Activated gamma-delta T cell (primary cell): ENCODE measurements at places on chromosomes 4 and X.

- DNase-seq = no peak
Measured at GRCh38 chrX:17802756-17803155, 58.3 kb downstream of the RAI2 start.

DNA sequence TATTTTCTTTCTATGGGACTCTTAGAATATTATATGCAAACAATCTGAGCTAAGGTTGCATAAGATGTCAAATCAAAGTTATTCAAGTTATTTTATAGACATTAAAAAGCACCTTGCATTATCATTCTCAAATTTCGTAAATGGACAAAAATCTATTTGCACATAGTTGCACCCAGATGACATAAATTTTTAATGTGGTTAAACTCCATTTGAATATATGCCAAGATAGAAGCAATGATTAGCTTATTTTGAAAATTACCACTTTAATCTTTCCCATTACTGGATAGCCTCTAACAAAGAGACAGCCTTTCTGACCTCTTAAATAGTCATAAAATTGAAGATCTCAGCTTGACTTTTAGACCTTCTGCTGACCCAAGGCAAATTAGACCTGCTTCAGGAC lies 386.8 kb downstream of the RAPGEF2 start:
- DNase-seq = no peak

DNA sequence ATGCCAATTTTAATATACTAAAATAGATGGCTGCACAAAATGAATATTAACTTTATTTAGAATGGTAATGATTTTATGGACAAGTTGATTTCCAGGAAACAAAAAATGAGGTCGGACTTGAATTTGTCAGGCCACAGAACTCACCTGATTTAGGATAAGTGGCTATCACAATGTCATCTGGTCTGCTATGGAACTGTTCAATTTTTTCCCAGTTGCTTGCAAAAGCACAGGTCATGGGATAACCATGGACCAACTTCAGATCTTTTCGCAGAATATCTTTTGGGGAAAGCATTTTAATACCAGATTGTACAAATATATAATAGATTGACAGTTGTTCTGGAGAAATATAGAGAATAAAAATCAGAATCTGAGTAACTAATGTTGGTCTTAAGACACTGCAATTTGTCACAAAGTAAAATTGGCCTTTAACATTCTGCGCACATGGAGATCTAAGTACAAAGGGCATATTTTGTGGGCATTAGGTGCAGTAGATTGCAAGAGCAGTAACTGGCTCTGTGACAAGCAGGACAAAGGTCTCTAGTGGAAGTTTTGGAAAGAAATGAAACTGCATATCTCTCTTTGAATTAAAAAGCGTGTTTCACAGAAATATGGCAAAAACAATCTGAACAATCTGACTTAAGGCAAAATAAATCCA lies 5.4 kb downstream of the SULT1B1 start:
- no peak for DNase-seq

- no peak for DNase-seq
Measured at GRCh38 chr4:113635739-113636437, 125.7 kb downstream of the CAMK2D start.

- DNase-seq = no peak
Measured at GRCh38 chr4:20683766-20684165, 16.5 kb upstream of the PACRGL start.
